Fibroblast of the aortic adventitia (primary cell): ENCODE measurements at places on chromosomes 1 and 21.

DNA sequence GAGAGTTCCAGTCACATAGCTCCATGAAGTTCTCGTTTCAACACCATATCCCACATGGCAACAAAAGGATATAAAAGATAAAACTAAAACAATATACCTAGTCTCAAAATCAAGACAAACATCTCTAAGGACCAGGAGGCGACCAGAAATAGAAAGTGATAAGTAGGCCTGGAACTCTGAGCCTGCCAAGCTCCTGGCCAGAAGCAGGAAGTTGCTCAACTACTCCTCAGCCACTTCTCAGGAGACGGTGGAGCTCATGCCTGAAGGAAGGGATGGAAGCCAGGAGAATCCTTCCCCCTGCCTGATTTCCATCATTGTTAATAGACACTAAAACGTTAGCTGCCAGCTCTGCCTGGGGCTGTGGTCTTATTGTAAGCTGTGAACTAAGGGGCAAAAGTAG is 94.7 kb downstream of the DISP1 start:
- peak; percentile 86 for DNase-seq

GRCh38 chr1:213371847-213372619 is 321.0 kb downstream of the RPS6KC1 start:
- no peak for DNase-seq

GRCh38 chr1:3130268-3130667 is 61.3 kb downstream of the PRDM16 start:
- DNase-seq = no peak

GRCh38 chr1:1899266-1899966 is 8.5 kb upstream of the GNB1 start:
- no peak for DNase-seq

DNA sequence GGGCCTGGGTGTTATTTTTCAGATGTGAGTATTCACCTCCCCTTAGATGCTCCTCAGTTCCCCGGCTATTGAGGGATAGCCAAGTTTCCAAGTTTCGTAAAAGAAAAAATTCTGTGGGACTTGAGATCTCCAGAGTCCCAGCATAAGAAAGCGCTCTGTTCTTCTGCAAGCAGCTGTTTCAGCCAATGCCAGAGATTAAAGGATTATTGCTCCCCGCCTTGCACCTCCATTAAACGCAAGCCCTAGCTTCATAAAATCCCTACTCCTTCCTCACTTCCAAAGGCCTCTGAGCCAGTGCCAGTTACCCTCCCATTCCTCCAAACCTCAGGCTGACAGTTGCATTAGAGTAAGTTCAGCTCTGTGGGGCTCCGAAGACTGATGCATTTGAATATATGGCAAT is 56.4 kb downstream of the CHIA start:
- DNase-seq = no peak

DNA sequence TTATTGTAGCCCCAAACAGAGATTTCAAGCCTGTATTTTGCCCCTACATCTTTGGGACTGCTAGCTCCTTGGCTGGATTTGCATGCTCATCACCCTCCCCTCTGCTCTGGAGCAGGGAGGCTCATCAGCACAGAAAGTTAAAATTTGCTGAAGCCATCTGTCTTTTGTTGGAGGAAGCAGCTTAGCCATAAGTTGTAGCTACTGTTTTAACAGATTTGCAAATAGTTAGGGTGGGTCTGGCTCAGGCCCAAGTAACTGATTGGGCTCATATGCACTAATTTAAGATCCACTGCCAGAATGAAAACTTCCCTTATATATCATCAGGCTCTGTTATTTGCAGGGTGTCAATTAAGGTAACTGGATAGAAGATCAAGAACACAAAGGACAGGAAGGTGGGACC is 307.0 kb downstream of the ZP4 start:
- DNase-seq = no peak

DNA sequence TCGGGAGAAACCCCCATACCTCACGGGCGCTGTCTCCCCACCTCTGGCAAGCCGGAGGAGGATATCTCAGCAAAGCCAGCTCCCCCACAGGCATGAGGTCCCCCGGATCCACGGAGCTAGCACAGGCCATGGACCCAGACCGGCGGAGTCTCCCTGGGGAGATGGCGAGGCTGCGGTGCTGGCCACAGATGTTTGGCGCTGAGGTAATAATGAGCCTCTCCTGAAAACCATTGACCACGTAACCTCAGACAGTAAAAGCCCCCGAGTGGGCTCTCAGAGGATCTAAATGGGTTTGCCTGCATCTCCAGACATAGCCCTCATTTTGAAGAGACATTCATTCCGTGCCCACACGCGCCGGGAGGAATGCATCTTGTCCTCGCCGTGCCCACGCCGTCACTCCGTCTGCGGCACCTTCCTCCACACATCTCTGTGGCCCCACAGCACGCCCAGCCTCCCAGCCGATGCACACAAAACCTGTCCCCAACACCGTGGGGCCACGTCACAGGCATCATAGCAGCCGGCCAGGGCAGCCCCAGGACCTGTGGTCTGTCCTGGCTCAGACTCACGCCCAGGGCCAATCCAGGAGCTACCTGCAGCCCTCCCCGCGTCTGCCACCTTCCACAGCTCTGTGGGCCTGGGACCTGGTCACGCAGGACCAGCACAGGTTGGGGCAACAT is 150.9 kb downstream of the PRDM16 start:
- no peak for DNase-seq

GRCh38 chr1:85344256-85344694 is 67.8 kb upstream of the BCL10 start:
- DNase-seq = peak; percentile 56

DNA sequence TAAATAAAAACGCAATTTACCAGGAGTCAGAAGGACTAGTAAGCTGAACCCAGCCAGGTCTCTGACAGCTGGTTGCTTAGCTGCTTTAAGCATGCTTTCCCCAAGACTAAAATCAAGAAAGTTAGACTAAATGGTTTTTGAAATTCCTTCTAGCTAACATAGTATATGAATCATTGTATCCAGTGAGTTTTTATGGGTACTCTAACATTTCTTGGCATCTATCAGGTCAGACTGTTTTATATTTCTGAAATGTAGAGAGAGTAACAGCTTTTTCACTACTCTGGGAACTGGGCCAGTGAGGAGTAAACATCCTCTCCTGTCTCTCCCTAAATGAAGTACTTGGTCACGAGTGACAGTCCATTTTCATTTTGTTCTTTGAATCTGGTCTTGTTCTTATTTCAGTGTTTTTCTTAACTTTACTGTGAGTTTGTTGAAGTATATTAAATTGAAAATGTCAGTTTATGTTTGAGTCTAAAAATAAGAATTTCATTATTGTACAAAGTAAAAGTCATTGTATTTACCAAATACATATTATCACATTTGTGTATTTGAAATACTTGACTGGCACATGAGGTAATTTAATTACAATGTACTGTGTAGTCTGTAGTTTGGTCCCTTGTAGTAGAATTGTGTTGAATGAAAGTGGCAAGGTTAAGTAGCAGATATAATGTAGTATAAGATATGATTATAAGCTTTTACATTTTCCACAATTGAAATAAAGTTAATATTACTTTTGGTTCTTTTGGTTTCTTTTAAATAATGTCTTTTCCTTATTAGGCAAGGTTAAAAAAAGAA is 47.6 kb downstream of the PKN2 start:
- DNase-seq = peak; percentile 93

DNA sequence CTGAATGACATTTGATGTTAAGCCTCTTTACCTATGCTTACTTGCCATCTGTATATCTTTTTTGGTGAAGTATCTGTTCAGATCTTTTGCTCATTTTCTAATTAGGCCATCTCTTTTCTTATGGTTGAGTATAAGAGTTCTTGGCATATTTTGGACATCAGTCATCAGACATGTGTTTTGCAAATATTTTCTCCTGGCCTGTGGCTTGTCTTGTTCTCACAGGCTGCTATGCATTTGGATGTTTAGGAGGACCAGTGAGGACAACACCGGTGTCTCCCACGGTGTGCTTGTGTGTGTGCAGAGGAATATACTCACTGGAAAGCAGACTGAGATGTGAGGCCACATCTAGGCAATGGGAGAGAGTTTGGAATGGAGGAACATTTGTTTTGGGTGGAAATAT is 87.1 kb upstream of the LYST start:
- DNase-seq = peak; percentile 76

GRCh38 chr1:225300381-225300780 is 127.5 kb downstream of the LBR start:
- DNase-seq = no peak

DNA sequence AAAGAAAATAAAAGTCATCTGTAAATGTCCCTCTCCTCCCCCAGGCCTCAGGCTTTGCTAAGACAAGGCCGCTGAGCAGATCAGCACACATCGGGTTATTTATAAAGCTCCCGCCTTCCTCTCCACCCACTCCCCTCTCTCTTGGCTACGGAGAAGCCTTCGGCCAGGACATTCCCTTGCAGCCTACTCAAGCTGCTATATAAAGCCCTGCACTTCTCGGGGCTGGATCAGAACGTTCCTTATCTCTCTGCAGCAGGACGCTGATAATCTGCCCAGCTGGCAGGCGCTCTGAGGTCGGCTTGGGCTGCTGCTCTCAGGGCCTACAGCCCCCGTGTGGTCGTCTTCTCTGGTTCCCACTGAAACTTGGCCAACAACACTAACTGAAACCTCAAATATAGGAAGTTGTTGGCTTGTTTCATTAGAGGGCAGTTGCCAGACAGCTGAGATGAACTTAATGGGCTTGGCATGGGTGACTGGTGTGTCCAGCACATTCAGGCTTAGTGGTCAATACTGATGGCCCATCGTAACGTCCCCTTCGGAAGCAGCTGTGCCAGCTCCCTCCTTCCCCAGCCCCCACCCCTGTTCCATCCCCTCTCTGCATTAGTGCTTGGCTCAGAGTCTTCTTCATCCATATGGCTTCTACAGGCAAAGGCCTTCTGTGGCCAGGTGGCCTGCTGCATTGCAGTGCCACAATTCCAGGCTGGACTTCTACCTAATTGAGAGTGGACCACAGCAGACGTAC is 64.6 kb downstream of the IER5 start:
- DNase-seq = peak; percentile 97

- DNase-seq = no peak
These were observed 64.6 kb downstream of the TOR3A start for GRCh38 chr1:179146476-179146875.

GRCh38 chr1:181501612-181502011 is 18.3 kb downstream of the CACNA1E start:
- DNase-seq = no peak

DNA sequence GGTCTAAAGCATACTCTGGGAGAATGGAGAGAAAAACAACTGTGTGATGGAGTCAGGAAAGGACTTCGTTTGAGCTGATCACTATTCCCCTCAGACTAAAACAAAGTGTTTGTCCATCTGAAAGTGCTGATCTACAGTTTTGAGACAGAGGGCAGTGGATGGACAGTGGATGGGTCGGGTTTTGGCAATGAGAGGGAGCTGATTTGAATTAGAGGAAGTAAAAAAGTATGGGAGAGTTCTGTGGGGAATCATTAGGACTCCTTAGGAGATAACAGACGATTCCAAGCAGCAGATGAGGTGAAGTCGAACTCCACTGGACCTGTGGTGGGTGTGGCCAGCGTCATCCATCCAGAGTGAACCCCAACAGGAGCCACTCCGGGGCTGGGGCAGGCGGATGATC is 62.3 kb downstream of the PTGS2 start:
- no peak for DNase-seq

GRCh38 chr1:151606384-151606783 is 5.5 kb upstream of the SNX27 start:
- no peak for DNase-seq

GRCh38 chr21:44681861-44682579 is at the start of gene KRTAP12-1:
KRTAP12-1 (minus strand) TSS chr21:44682163; CDS start chr21:44682123, 40 bp downstream.
- no peak for DNase-seq

- peak; percentile 36 for DNase-seq
These were observed 66.3 kb downstream of the ARHGEF10L start for GRCh38 chr1:17605582-17606344.

DNA sequence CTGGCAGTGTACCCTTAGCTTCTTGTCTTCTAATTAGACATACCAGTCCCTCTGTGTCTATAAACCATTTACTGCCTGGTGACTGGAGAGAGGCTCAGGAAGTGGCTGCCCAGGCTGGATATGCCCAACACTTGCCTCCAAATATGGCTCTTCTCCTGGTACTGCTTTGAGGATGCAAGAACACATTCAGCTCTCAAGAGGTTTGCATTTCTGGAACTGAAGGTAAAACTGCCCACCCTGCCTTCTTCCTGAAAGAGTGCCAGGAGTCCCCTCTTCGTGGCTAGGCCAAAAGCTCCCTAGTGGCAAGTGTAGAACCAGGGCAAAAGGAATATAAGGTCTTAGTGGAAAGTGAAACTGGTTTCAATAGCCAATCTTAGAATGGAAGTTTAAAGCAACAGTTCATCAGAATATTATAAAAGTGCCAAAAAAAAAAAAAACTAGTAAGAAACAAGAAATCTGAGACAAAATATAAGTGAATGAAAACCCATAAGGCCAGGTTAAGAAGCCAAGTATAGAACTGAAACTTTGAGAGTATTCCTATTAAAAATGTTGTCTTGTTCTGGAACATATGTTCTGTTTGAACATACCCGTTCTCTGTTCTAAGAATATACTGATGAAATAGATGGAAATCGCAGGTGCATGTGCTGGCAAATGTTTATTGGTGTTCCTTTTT is 77.2 kb upstream of the CTTNBP2NL start:
- DNase-seq = no peak

GRCh38 chr21:35134309-35134708 is 85.2 kb upstream of the RUNX1 start:
- no peak for DNase-seq

- DNase-seq = no peak
These were observed 4.3 kb downstream of the PAQR7 start for GRCh38 chr1:25871086-25871703.

DNA sequence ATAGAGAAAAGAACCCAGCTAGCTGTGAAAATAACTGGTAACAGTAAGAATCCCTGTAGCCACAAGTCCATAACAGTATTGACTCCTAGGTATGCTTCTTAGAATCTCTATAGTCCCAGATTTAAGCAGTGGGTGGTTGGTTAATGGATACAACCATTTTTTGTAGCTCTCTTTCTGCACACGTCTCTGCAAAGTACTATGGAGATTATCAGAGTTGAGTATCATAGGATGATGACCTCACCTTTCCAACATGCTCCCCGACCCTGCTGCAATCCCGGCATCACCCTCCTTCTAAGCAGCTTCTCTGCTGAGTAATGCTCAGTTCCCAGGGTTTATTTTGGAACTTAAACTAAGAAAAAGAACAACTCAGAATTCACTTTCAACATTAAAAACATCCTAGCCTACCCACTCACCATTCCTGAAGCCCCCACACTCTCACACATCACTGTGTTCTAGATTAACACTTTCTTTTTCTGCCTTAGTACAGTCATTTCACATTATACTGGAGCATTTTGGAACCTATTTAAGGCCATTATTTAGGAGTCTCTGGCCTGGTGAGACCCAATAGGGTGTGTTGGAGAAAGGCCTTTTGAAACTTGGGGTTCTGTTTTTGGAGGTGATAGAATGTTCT is 2.7 kb downstream of the MLLT11 start:
- peak; percentile 92 for DNase-seq

GRCh38 chr1:109807822-109808680 is 44.3 kb upstream of the EPS8L3 start:
- DNase-seq = peak; percentile 49
